ENCODE measurements at places on chromosomes 12 and 14.
A peak's percentile ranks its signal among the peaks of the same experiment; 100 is the strongest.

- no peak for DNase-seq
Observed at GRCh38 chr14:71629250-71629649, 303.0 kb upstream of the RGS6 start.

DNA sequence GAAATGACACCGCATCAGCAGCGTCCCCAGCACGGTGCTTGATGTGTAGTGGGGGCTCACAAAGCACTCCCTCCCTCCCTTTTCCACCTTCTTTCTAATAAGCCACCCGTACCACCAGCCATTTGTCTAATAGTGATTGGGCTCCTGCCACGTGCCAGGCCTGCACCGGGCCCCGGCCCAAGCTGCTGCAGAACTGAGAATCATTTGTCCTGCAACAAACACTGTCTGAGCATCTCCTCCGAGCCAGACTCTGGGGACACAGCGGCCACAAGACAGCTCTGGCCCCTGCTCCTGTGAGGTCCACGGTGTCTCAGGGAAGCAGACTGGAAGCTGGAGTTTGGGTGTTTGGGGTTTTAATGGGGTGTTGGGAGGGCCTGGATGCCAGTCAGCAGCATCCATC lies 43.9 kb downstream of the MVK start:
- no peak for DNase-seq

- DNase-seq: no peak
Observed at GRCh38 chr12:49635656-49636055, 12.3 kb downstream of the PRPF40B start.

GRCh38 chr14:101499080-101499479 lies 62.2 kb upstream of the DIO3 start:
- no peak for DNase-seq

GRCh38 chr12:27771481-27772327 lies 8.3 kb upstream of the KLHL42 start:
- no peak for DNase-seq

- peak; percentile 56 for DNase-seq
Observed at GRCh38 chr14:87869619-87870583, 123.1 kb downstream of the GALC start.

GRCh38 chr14:56005191-56006053 lies 112.8 kb upstream of the PELI2 start:
- DNase-seq: peak; percentile 91

GRCh38 chr12:85779768-85780167 lies 56.4 kb downstream of the RASSF9 start:
- DNase-seq: no peak

GRCh38 chr12:90067791-90068190 lies 359.2 kb upstream of the ATP2B1 start:
- no peak for DNase-seq

DNA sequence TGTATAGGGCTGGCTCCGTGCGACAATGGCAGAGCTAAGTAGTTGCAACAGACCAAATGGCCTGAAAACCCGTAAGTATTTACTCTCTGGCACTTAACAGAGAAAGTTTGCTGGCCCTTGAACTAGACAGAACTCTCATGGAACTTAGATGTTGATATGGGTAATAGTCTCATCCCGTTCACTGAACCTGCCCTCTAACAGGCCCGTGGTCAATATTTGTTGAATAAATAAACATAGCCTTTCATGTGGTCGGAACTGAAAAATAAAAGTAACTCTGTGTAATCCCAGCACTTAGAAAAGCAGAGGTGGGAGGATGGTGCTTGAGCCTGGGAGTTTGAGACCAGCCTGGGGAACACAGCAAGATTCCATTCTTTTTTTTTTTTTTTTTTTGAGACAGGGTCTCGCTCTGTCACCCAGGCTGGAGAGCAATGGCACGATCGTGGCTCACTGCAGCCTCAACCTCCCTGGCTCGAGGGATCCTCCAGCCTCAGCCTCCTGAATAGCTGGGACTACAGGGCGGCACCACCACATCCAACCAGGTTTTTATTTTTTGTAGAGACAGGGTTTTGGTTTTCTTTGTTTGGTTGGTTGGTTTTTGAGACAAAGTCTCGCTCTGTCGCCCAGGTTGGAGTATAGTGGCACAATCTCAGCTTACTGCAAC lies 29.7 kb downstream of the KDM2B start:
- no peak for DNase-seq

DNA sequence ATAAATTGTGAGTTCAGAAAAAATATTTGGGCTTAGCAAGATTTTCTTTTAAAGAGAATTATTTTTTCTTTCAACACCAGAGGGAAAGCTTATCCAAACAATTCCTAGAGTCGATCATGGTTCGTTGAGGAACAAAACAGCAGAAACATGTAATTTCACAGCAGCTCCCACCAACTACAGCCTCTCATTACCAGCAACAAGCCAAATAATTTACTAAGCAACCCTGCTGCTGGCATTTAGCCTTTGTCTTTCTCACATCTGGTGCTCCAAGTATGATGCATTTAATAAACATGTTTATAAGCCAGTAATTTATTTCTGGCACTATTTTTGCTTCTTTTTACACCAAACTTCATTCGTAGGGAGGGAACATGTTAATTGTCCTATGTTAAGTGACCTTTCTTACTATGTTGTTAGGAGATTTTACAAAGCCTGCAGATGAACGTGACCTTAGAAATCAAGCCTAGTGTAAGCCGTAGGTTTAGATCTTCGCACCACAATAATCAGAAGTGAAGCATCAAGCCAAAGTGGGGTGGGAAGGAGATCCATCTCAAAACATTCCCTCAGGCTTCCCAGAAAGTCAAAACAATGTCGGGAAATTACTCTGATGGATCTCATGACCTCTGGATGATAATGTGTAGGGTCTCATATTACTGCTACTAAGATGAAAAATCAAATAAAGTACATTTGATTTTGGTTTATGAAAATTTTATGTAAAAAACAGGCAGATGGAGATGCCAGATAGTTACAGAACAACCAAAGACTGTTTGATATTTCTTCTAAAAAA lies 128.4 kb downstream of the RPAP3 start:
- no peak for DNase-seq

DNA sequence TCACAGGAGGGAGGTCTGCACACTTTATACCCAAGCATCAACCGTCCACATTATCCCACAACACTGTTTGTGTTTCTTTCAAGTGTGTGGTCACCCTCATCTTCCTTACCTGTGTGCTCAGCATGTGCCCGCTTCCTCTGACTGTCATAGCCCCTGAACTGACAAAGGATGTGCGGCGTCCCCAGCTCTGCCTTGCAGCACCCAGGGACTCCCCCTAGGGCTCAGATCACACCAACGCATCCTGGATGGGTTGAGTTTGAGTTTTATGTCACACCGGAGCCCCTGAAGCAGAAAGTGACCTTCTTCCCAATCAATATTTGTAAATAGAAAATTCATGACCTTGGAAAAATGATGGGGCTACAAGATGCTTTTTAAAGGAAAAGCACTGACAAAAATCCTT lies 770.7 kb upstream of the TMEM132C start:
- DNase-seq: no peak

DNA sequence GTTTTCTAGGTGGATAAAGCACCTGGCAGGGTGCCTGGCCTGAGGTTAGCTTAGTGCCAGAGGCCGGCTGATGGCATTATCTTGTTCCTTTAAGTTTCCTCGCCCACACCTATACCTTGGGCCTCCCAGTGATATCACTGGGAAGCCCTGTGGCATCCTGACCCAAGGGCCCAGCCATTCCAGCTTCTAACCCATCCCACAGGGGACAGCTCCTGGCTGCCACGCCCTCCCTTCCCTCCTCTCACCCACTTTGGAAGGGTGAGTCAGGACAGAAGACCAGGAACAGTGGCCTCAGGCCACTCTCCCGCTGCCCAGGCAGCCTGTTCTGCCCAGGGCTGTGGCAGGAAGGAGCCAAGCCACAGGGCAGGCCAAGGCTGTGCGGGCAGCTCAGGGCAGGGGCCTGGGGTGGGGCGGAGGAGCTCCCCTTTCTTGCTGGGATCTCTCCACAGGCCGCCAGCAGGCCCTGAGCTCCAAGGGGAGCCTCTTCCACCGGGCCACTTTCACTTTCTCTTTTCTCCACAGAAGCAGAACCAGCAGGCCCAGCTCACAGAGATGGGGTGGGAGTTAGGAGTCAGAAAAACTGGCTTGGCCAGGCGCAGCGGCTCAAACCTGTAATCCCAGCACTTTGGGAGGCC lies 75.1 kb downstream of the IRF2BPL start:
- peak; percentile 63 for DNase-seq

DNA sequence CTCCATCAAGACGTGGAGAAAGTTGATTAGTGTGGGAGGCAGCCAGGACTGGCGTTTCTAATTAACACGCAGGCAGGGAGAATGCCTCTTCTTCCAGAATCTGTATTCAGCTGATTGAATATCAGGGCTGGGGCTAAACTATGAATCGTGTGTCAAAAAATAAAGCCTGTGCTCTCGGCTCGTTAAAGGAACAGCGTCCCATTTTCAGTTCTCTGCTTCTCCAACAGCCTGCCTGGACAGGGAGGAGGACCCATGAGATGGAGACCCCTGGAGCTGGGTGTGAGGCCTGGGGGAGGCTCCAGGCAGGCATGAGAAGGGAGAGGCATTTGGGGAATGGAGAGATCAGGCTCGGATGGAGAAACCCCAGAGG lies 28.6 kb upstream of the LHX5 start:
- no peak for DNase-seq

DNA sequence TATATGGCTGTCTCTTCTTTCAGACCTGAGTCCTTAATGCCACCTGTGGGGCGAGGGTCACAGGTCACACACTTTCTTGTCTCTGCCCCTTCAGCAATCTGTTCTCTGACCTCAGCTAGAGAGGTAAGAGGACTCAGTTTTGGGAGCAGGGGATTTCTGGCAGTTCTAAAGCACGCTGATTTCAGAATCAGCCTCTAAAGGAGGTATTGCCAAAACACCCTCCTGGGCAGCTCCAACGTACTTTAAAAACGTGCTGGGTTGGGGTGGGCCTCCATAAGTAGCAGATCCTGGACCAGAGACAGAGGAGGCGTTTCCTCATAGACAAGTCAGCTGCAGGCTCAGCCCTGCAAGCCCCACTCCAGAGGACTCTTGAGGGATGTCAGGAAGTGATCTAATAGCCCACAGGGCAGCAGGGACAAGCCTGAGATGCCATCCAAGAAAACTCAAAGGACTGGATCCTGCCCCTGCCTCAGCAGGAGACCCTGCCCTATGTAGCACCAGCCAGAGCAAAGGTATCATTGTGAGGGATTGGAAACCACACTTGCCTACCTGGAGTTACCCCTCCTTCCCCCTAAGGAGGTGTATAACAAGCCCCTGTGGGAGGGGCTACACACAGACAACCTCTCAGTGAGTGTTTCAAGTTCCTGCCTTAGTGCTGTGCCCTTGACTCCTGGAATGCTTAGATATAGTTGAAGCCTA lies 8.5 kb downstream of the CTDSP2 start:
- DNase-seq: peak; percentile 79

GRCh38 chr12:116592731-116593130 lies 33.5 kb downstream of the MAP1LC3B2 start:
- DNase-seq: no peak

- DNase-seq: peak; percentile 22
Observed at GRCh38 chr12:98002887-98003493, 512.4 kb upstream of the TMPO start.

- no peak for DNase-seq
Observed at GRCh38 chr14:72560889-72561493, 332.9 kb downstream of the DPF3 start.

DNA sequence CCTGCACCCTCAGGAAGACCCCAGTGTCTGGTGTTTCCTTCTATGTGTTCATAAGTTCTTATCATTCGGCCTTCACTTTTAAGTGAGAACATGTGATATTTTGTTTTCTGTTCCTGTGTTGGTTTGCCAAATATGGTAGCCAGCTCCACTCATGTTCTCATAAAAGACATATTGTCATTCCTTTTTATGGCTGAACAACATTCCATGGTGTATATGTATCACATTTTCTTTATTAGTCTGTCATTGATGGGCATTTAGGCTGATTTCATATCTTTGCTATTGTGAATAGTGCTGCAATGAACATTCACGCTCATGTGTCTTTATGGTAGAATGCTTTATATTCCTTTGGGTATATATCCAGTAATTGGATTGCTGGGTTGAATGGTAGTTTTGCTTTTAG lies 645.1 kb downstream of the SLC16A7 start:
- DNase-seq: no peak

- no peak for DNase-seq
Observed at GRCh38 chr12:58765653-58766512, 154.4 kb downstream of the LRIG3 start.

DNA sequence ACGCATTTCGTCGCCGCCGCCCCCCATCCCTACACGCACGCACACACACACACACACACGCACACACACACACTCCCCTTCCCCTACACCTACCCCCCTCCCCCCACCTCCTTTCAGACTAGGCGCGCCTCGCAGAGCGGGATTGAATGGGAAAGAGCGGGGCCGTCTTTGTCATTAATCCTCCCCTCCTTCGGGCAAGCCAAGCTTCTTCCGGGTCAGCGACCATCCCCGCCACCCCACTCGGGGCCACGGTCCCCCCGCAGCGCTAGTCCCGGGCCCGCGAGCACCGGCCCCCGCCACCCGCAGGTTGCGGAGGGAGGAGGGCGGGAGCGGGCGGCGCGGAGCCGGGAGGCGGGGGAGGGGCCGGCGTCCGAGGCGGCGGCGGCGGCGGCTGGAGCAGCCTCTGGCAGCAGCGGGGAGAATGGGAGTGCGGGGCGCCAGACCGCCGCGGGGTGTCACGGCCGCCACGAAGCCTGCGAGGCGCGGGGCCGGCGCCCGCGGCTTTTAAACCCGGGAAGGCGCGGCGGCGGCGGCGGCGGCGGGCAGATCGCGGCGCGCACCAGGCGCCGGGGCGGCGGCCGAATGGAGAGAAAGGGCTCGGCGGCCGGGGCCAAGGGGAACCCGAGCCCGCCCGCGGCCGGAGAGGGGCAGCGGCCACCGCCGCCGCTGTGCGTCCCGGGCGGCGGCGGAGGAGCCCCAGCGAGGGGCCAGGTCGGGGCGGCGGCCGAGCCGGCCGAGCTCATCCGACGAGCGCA lies at the start of gene TTC9:
Gene TTC9, plus strand, starts transcription at position 369 of the 755 bp plus-strand sequence. Its CDS starts 214 bp downstream, at position 583.
- no peak for DNase-seq

GRCh38 chr14:101790232-101790631 lies 28.7 kb downstream of the PPP2R5C start:
- DNase-seq: no peak

DNA sequence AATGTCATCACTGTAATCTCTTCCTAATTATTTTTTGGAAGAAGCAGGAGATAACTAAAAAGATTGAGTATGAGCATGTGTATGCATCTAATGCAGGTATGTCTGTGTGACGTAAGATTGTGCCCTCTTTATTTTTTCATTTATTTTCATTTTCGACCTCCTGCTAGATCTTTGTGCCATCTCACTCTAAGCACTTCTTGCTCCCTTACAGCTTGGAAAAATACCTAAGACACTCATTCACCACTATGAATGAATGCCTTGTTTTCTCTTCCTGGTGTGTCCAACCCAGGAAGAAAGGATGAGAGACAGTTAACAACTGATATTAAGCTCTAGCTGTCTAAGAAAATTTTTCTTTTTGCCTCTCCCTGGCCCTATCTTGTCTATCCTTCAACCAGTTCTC lies 76.8 kb upstream of the CISTR start:
- DNase-seq: no peak

DNA sequence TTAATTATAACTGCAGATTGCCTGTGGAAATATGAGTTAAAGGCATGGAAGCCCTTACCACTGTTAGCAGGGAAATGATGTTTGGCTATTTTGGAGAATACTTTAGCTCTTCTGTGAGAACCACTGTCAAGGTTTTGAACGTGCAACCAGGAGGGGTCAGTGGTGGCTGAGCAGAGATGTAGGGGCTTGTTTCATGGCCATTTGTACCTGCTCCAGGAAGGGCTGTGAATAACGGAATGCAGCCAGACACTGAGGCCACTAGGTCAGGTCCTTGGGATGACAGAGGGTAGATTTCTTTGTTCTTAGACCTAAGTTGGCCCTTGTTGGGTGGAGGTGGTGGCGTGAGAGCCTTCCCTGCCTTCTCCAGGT lies 8.3 kb downstream of the TRAF3 start:
- DNase-seq: no peak

All from fibroblast of pulmonary artery (primary cell).